ENCODE measurements at places on chromosomes 2 and 18.

DNA sequence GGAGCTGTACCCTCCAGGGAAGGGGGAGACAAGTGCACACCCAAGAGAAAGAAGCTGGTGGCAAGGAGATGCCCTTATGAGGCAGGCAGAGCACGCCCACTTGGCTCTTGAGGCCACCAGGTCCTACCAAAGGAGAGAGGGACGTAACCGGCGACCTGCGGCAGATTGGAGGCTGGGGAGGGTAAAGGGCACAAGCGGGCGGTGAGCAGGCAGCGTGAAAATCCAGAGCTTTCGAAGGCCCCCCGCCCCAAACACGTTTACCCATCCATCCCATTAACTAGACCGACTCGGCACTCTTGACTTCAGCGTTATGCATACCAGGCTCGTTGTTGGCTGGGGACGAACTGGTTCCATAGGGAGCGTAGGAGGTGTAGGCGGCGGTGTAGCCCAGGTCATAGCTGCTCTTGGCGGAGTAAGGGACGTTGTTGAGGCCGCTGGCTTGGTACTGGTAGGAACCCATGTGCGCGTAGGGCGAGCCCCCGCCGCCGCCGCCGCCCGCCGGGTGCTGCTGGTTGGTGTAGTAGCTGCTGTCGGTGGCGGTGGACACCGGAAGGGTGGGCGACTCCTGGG, 794 bp downstream of the DLX2 start:
- no peak for DNase-seq

- DNase-seq: no peak
Measured at GRCh38 chr2:234964631-234965461, 13.0 kb downstream of the SH3BP4 start.

DNA sequence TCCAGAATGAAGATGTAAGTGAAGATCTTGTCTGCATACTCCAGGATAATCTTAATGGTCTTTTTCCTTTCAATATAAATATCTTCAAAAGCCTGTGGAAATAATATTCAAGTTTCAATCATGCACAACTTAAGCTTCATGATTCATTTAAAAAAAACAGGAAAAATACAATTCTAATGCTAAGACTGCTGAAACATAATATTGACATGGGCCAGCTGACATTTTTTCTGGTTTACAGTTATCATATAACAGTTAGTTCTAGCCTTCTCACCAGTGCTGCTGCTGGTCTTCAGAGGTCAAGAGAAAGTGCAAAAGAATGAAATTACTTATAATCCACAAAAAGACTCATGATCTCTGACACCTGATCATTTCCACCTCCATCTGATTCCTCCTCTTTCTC, 110.4 kb upstream of the SCN1A start:
- DNase-seq: no peak

GRCh38 chr2:238615187-238615586, 188.5 kb downstream of the ASB1 start:
- DNase-seq: no peak

DNA sequence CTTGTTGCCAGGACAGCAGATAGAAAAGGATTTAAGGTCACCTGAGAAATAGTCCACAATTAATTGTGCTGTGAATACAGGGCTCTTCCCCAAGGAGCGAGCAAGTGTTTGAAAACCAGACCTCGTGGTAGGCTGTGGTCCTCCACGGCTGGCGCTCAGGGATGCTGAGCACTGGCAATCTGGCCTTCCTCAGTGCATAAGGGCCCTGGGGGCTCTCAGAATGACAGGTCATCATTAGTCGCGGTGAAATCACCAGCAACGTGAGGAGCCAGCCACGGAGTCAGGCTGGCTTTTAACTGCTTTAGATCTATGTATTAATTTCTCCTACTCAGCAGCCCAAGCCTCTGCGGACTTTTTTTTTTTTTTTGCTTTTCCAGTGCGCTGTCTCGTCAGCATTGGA, 148.5 kb downstream of the FHOD3 start:
- DNase-seq: no peak

GRCh38 chr2:23285091-23285800, 99.7 kb upstream of the KLHL29 start:
- no peak for DNase-seq

DNA sequence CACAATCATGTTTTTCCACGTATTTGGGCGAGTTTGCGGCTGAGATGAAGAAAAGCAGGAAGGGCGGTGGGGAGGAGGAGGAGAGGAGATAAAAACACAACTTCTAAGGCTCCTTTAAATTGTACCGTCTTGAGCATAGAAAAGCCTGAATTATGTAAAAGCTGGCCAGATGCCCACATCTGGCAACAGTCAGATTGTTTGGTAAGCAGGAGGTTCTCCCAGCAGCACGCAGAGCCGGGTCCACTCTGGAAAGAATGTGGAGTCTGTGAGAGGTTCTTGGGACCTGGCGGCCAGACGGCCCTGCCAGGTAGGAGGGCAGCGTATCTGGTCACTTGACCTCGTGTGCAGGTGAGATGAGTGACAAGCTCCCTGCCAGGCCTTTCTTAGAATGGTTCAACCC, 215.3 kb upstream of the APCDD1 start:
- DNase-seq: no peak

- DNase-seq: no peak
Measured at GRCh38 chr18:76306685-76307292, 188.3 kb downstream of the ZNF516 start.

DNA sequence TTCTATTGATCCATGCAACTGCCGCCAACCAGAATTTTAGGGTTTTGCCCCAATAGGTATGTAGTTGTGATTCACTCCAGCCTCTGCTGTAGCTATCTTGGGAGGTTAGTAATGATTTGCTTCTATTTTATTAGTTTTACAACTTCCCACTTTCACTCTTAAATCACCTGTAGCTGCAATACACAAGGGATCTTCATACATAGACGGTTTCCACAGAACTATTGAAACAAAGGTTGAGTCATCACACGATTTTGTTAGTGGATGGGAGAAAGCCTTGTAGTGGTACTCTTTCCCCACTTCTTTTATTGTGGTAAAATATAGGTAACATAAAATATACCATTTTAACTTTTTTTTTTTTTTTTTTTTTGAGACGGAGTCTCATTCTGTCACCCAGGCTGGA, 104.2 kb upstream of the SPRED2 start:
- DNase-seq: no peak

DNA sequence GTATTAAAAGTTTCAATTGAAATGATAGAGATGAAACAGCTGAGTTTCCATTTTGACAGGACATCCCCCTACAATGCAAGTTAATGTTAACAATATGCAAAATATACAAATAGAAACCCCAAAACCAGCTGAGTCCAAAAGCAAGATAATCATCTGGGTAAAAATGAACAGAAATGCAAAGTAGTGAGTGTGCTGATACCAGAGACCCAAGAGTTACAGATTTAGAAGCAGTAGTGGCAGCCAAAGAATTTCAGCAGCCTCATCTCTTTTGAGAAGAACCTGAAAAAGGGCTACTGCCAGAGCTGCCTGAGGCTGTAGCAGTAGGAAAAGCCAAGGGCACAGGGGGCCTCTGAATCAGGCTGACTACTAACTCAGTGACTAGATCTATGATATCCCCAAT, 82.6 kb downstream of the THADA start:
- no peak for DNase-seq

- DNase-seq: no peak
Measured at GRCh38 chr18:24791751-24792545, 331.5 kb downstream of the HRH4 start.

- DNase-seq: no peak
Measured at GRCh38 chr2:148914463-148914862, 39.4 kb downstream of the KIF5C start.
